ENCODE measurements at places on chromosomes 11 and 22.
A peak's percentile ranks its signal among the peaks of the same experiment; 100 is the strongest.

- DNase-seq, result no peak
These were observed 8.8 kb upstream of the CASTOR1 start for GRCh38 chr22:30297991-30298701.

- no peak for DNase-seq
These were observed 66.1 kb upstream of the B3GAT1 start for GRCh38 chr11:134478176-134478575.

- no peak for DNase-seq
These were observed 59.6 kb downstream of the AASDHPPT start for GRCh38 chr11:106137061-106137460.

DNA sequence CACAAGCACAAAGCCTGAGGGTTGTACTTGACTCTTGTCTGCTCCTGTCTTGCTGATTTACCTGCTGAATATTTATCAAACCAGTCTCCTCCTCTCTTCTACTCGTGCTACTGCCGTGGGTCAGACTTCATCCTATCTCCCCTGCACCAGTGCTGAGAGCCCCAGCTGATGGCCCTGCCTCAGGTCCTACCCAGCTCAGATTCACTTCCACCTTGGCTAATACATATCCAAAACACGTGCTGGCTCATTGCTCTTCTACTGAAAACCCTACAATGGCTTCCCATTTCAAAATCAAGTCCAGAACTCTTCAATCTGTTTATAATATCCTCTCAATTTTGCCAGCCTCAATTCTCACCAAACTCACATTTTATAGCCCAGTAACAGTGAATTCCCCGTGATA lies 48.3 kb downstream of the RAB30 start:
- no peak for DNase-seq

DNA sequence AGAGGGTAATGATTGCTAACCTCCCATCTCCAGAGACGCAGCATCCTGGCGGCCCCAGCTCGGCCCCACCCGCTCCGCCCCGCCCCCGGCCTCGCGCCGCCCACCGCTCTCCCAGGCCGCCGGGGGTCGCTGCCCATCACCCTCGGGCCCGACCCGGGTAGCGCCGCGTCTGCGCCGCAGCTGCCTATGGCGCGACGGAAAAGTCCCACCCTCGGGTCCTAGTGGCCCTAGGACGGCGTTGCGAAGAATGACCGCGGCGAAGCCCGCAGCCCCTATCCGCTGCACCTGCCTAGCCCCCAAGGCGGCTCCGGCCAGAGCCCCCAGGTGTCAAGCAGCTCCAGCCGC lies 457 bp downstream of the CPSF7 start:
- DNase-seq, result no peak

DNA sequence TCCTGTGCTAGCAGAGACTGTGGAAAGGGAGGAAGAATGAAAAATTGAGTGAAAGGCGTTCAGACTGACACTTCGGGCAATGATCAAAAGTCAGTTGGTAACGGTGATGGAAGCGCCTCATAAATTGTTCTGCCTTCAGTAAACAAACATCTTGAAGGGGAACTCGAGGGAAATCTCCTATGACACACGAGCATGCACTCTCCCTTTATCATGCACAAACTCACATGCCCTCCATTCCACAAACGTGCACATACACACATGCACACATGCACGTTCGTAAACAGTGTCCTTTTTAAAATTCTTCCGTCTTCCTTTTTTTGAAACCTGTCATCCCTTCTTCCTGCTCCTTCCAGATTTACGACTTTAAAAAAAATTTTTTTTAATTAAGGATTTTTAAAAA lies 77.8 kb upstream of the TMEM45B start:
- no peak for DNase-seq

- DNase-seq, result no peak
These were observed 7.2 kb upstream of the BID start for GRCh38 chr22:17781319-17782031.

- DNase-seq, result peak; percentile 86
These were observed 87.4 kb upstream of the ARHGAP32 start for GRCh38 chr11:129279326-129280026.

- no peak for DNase-seq
These were observed 52.0 kb upstream of the SPATA19 start for GRCh38 chr11:133897331-133897650.

DNA sequence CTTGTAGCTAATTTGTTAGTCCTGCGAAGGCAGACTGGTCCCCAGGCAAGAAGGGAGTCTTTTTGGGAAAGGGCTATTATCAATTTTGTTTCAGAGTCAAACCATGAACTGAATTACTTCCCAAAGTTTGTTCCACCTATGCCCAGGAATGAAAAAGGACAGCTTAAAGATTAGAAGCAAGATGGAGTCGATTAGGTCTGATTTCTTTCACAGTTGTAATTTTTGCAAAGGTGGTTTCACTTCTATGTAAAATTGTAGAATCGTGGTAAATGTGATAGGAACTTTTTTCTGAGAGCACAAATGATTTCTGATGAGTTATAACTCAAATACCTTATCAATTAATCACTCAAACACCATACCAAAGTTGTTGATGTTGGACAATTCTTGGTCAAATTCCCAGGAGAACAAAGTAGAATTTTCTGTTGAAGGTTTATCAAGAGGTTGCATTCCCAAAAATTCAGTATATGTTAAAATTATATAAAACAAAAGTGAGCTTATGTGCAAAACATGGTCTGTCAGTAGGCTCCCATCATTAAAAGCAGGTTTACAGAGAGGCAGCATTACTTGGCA lies 2.9 kb upstream of the CTSC start:
- no peak for DNase-seq

DNA sequence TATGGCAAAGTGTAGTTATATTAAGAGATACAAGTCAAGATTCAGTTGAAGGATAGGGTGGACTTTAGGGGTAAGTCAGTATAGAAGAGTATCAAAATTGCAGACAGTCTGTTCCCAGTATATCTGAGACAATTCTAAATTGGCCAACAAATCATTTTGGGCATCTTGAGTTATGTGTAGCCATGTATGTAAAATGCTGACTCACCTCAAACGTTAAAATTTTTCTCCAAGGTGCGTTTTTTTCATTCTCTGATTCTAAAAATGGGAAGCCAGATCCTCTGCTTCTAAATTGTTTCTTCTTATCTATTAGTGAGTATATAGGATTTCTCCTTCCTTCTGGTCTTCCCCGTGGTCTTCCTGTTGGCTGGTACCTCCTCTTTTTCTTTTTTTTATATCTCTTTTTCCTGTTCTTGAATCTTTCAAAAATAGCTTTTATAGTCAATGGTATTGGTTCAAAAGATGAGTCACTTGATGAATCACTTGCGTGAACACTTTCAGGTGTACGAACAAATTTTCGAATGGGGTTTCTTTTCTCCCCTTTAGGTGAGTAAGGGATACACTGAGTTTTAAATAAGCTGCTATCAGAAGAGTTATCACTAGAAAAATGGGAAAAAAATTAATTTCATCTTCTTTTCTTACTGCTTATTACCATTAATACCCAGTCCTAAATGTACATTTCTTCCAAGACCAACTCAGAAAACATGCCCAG lies 3.2 kb downstream of the TAF1D start:
- no peak for DNase-seq

GRCh38 chr22:42977569-42977968 lies 37.4 kb downstream of the PACSIN2 start:
- DNase-seq, result no peak

DNA sequence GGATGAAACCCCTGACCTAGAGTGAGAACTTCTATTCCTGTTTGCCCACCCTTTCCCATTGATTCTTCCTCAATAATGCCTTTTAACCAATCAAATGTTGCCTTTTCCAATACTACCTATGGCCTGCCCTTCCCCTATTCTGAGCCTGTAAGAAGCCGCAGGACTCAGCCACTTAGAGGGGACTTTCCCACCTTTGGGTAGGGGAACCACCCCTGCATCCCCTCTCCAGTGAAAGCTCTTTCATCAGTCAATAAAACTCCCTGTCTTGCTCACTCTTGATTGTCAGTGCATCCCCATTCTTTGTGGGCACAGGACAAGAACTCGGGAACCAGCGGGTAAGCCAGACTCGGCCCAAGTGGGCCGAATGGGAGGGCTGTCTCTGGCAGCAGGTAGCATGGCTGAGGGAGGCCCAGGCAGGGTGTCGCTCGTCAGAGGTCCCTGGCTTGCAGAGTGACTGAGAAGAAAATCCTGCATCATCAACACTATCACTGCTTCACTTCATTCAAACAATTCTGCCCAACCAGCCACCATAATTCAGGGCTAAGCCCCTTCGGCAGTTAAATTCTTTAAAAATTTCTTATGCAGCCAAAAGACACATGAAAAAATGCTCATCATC lies 30.4 kb downstream of the LDHAL6A start:
- no peak for DNase-seq

GRCh38 chr11:119262668-119263351 lies 54.1 kb downstream of the MCAM start:
- DNase-seq, result no peak

- no peak for DNase-seq
These were observed 1154.3 kb downstream of the FAM181B start for GRCh38 chr11:81579339-81579738.

- DNase-seq, result no peak
These were observed 38.5 kb upstream of the SPON1 start for GRCh38 chr11:13923716-13924650.

DNA sequence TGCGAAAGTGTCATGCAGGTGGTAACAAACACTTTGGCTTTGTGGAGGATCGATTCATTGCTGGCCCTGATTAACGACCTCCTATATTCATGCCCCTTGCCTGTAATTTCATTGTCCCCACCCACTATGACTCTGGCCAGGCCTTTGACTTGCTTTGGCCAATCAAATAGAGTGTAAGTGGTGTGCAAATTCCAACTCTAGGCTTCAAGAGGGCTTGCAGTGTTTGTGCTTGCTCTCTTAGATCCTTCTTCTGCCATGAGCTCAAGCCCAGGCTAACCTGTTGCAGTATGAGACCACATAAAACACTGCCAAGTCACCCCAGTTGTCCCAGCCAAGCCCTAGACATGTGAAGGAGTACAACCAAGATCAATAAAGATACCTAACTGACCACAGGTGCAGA lies 48.0 kb downstream of the RCN1 start:
- no peak for DNase-seq

DNA sequence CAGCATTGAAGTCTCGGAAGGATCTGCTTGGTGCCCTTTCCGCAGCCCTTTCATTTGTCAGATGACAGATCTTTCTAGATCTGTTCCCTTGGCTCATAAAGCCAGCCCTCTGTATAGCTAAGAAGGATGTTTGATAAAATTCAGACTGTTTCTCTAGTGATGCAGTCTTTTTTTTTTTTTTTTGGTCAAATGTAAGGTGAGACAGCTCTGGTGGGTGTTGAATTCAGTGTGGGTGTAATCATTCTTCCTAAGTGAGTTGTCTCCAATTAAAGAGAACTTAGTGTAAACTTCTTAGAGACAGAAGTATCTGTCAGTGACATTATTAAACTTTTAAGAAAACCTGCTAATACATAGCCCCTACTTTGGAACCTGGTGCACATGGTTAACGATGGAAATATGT lies 53.3 kb downstream of the AAMDC start:
- peak; percentile 24 for DNase-seq

DNA sequence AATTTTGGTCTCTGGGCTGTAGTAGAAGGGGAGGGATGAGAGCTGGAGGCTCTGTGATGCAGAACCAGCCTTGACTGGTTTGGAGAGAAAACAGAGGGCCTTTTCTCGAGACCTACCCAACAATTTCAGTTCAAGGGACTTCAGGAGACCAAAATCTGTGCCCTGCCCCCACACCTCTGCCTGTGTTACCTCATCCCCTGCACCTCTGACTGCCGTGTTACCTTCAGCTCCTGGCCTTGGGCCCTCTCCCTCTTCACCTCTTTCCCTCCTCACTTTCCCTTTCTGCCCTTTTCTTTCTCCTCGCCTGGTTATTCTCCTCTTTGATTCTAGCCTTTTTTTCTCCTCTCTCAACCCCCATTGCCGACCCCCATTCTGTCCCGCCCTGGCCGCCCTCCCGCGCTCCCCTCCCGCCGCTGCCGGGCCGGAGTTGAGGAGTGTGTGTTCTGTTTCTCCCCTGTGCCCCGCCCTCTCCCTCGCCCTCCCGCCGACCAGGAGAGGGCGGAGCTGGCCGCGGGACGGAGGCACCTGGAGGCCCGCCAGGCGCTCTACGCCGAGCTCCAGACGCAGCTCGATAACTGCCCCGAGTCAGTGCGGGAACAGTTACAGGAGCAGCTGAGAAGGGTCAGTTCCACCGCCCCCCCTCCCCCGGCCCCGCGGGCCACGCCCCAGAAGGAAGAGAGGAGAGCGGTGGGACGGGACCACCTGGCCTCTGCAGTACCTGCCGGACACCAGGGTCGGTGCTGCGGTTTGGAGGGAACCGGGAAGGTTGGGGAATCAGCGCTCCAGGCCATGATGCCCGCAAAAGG lies 27.2 kb downstream of the PHLDB1 start:
- DNase-seq, result no peak

DNA sequence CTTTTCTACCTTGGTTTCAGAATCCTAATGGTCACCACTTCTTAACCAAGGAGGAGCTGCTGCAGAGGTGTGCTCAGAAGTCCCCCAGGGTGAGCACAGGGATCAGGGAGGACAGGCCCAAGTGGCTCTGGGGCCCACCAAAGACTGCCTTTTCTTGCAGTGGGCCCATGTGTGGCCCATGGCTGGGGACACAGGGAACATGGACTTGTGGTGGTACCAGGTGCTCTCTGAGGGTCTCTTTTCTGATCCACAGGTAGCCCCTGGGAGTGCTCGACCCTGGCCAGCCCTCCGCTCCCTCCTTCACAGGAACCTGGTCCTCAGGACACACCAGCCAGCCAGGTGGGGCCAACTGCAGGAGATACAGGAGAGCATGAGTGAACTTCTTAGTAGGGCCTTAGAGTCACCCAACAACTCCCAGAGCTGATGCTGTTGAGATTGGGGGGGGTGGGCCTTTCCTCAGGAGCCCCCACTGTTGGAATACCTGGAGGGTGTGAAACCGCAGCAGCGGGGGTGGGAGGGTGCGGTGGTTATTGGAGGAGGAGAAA lies 2.0 kb downstream of the MUS81 start:
- no peak for DNase-seq

- peak; percentile 24 for DNase-seq
These were observed 218.8 kb downstream of the HIPK3 start for GRCh38 chr11:33475993-33476392.

- peak; percentile 97 for DNase-seq
These were observed at the start of gene TM7SF2 for GRCh38 chr11:65111744-65112545. TSS of gene TM7SF2 (plus strand) at chr11:65111872. CDS start at chr11:65112016, 144 bp downstream.

DNA sequence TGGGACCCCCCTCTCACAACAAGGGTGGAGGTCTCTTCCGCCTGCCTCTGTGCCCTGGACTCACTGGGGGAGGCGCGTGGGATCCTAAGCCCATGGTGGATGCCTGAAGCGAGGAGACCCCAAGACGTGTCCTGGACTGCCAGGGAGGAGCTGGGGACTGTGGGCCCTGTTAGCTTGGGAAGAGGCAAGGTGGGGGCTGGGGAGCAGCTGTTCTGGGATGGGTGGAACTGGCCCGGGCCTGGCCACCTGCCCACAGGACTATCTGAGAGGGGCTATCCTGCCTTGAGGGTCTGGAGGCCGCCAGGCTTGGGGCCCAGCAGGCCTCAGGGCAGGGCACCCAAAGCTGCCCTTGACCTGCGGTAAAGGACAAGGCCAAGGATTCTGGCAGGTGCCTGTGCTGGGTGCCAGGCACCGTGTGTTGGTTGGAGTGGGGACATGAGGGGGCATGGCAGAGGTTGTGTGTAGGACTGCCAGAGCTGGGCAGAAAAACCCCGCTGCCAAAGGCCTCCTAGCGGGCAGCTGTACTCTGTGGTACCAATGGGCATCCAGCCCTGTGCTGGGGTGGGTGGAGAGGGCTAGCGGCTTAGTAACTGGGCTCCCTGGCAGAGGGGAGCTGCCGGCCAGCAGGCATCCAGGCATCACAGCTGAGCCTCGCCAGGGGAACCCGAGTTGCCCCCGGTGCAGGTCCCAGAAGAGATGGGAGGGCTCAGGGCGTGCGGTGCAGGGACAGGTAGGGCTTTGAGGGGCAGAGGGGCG lies 670 bp downstream of the LSP1 start:
- no peak for DNase-seq

- DNase-seq, result no peak
These were observed 12.0 kb upstream of the NXPE1 start for GRCh38 chr11:114571712-114572111.

Measured in putamen (tissue), 1 donor.